ENCODE measurements at places on chromosomes 1 and 21.

DNA sequence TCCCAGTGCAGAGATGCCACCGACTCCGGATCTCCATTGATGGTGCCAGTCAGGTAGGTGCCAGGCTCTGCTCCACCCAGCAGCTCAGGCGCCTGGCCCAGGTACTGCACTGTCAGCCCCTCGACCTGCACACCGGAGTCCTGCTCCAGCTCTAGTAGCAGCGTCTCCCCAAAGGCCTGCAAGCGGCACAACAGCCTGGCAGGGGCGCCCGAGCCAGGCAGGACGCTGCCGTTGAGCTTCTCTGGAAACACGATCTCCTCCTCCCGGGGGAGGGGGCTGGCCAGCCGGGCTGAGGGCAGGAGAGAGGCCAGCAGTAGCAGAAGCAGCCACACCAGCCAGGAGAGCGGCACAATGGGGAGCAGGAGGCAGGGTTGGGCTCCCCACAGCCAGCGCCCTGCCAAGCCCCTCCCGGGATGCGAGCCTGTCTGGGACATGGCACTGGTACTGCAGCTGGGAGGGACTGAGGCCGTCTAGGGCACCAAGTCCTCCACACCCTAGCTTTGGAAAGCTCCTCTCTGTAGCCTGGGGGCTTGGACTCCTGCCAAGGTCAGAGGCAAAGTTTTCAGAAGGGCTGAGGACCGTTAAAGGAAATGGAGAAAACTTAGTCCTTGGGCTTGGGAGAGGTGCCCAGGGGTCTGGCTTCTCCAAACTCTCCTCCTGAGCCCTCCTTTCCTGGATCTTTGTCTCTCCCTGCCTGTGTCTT, 509 bp downstream of the ADAMTS4 start:
- no peak for DNase-seq

DNA sequence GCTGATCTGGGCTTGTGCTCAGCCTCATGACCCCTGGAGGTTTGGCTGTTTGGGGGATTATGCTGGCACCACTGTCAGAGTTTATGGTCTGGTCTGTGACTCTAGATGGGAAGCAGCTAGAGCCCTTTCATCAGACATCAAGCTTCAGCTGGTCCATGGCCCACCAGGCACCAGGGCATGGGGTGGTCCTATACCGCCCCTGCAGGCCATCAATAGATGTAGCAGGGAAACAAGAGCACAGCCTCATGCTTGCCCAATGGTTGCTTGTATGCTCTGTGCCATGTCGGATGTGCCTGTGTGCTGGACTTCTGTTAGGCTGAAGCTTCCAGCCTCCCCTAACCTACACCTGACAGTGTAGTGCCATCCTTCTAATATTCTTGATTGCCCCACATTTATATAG, 71.1 kb upstream of the CD34 start:
- DNase-seq = no peak

DNA sequence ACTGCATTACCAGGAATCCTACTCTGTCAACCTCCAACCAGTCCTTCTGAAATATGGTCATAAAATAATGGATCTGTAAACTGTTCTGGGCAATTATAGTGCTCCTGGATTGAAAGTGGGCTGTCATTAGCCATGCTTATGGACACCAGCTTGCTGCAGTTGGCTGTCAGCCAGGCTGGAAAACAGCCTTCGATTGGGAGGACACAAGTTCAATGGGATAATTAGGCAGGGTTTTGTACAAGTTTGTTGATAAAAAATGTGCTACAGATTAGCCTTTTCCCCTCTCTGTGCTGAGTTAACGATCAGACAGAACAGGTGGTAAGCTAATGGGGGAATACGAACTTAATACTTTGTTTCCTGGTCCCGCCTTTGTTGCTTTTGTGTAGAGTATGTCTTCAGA, 413.9 kb downstream of the DUSP10 start:
- DNase-seq = no peak

GRCh38 chr1:6292102-6292501, 31.2 kb upstream of the GPR153 start:
- DNase-seq = no peak

DNA sequence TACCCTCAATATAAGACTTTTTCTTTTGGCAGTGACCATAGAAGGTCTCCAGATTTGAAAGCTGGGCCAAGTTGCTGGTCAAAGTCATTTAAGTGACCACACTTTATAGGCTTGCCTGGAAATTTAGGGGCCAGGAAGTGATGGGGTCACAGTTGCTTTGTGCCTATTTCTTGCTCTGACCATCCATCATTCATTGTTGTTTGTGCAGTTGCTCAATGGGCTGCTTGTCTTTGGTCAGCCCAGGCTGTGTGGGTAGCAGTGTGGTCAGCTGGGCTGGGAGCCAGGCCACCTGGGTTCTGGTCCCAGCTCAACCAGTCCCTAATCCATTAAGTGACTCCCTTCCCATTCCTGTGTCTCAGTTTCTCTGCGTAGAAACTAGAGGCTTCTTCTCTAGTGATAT, 2.1 kb upstream of the OTUD7B start:
- DNase-seq = no peak

DNA sequence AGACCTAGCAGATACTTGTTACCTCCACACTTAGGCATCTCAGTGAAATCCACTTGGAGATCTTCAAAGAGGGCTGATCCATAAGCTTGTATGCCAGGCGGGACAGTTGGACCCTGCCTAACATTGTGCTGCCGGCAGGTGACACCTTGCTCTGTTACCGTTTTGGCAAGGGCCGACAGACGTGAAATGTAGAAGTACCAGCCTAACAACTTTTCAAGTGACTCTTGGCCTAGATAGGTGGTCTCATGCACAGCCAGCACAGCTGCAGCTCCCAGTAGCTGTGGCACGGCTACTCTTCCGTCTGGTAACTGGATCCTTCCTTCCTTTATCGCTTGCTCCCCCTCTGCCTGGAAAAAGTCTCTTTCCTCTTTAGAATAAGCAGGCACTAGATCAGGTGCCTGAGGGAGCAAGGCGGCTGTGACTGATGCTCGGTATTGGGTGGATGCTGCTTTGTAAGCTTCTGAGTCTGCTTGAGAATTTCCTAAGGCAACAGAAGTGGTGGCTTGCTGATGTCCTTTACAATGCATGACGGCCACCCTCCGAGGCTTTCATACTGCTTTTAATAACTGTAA, 713.5 kb downstream of the AMY1C start:
- no peak for DNase-seq

DNA sequence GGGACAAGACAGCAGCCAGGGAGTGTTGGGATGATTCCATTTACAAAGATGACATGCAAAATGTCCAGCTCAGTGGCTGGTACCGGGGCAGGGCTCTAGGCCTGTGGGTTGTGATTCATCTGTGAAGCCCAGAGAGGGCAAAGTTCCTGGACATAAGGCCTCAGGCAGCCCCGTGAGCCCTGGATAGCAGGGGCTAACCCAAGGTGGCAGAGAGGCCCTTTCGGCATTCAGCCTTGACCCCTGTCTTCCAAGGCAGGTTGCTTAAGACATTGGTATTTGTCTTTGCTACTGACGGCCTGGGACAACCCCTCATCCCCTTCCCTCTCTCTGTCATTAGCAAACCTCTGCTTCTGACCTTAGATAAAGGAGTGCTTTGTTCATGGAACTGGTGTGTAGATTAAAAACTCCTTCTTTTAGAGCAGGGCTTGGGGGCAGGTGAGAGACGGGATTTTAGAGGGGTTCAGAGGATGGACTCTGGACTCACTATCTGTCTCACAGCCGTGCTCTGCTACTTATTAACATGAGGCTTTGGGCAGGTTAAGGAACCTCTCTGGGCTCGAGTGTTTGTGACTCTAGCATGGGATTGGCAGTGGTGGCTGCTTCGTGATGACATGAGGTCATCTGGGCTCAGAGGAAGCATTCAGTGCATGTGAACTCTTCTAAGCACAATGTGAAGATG, 36.3 kb downstream of the TMEM51 start:
- DNase-seq = no peak

GRCh38 chr1:175632667-175633066, 110.7 kb downstream of the TNR start:
- DNase-seq = no peak

- DNase-seq = no peak
These were observed 12.3 kb upstream of the LRRC8C start for GRCh38 chr1:89620664-89621063.

DNA sequence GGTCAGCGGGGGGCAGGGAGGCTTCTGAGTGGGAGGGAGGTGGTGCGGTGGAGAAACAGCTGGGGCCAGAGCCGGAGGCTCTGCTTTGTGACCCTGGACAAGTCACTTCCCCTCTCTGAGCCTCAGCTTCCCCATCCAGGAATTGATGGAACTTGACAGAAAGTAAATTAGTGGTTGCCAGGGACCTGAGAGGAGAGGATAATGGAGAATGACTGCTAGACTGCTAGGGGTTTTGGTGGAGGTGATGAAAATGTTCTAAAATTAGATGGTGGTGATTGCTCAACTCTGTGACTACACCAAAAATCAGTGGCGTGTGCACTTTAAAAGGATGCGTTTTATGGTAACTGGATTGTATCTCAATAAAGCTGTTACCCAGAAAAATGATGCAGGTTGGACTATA, 100.9 kb downstream of the ARHGEF10L start:
- DNase-seq = no peak

GRCh38 chr1:62746086-62746808, 37.7 kb upstream of the ATG4C start:
- no peak for DNase-seq

GRCh38 chr1:230694991-230695390, 18.9 kb downstream of the AGT start:
- DNase-seq = no peak

DNA sequence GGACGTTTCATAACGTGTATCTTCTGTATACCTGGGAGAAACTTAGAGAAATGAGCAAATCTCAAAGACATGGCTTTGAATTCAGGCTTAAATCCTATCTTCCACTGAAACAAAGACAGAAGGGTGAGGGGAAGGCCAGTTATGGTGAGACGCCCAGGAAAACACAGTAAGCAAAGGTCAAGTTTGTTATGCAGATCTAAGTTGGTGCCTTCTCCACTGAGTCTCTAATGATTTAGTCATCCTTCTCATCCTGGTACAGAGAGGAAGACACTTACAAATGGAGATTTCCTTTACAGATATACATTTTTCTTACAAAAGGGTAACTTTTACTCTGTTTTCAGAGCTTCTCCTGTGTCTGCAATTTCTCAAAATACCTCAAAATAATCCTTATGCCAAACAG, 64.4 kb downstream of the MAP3K7CL start:
- no peak for DNase-seq

GRCh38 chr1:241553886-241554592, 21.9 kb downstream of the KMO start:
- DNase-seq = no peak

DNA sequence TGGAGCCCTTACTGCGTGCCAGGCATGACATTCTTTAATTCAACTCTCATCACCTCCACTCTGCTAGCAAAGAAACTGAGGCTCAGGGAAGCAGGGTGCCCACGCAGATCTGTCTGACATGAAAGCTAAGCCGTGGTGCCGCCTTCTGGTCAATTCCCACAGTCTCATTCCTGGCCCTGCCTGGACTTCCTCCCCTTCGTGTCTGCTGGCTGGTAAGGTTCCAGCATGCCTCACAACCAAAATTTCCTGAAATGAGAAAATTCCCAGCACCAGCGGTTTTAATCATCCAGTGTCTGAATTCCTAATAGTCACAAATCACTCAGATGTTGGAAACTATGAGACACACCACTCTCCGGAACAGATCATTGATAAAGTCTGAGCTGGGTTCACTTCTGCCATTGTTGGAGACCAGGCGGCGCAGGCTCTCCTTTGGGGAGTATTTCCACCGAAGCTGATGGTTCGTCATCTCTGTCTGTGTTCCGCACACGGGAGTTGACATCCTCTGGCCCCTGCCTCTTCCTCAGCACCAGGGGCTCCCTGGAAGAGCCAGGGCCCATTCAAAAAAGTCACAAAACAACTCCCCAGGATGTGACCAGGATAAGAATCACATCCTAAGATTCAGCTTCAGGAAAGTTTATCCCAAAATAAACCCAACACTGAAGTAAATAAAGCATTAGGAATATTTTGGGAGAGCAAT, 167.7 kb downstream of the PLPP3 start:
- DNase-seq = no peak

DNA sequence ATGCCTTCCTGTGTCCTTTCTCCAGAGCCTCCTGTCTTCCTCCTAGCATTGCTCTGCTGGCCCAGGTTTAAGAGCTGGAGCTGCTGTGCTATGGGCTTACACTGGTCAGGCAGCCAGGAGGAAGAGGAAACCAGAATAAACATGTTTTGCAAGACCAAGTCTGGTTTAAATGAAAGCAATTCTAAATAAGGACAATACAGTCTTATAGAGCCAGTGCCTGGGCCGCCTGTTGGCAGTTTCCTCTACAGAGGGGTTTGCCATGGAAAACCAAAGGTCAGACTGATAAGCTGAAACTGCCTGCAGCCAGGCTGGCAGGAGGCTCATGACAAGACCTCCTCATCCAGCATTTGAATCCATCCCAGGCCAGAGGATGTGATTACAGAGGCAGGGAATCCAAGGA, 92.9 kb upstream of the FGGY start:
- no peak for DNase-seq

DNA sequence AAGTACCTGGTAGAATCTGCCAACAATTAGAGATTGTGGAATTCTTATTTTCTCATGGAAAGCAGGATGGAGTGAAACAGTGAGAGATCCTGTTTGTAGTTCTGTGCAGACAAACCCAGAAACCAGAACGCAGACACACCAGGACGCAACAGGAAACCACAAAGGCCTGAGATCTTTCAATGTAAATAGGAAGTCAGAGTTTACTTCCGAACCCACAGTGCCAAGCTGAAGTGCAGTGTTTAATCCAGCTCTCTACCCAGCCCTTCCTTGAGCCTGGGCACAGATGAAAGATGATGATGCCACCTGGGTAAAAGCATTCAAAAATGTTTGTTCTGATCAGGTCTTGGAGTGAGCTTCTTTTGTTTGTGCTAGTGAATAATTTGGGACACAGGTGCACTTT, 244.2 kb upstream of the HOOK1 start:
- DNase-seq = no peak

DNA sequence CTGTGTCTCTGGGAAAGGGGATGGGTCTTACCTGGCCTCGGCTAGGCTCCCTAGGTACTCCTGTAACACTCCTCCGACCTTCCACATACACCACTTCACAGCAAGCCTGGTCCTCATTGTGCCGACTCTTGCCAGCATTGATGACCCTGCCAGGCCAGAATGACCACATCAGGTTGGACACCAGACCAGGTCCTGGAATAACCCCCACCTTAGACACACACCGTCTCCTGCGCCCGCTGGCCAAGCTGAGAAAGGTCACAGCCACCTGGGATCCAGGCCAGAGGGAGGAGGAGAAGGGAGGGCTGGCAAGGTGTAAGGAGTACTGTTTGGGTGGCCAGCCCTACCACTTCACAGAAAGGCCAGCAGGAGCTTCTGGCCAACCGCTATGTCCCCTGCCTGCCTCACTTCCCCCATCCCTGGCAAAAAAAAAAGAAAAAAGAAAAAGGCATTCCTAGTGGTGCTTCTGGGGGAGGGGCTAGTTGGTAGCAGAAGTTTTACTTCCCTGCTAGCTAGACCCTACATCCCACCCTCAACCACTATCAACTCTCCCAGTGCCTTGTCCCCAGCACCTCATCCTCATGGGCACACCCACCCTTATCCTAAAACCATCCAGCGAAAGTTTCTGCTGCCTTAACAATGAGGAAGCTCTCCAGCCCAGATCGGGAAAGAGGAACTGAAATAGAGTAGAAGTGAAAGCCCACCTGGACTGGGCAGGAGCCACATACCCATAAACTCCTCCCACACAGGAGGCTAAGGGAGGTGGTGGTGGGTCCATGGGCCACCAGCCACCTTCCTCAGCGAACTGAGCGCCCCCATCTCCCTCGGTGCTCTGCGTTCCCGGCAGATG, 1.4 kb downstream of the PPM1J start:
- DNase-seq = no peak

Data from stimulated activated CD8-positive, alpha-beta memory T cell treated with anti-CD3 and anti-CD28 coated beads, Interleukin-15, amount 100 ng/mL, for 4 hours (primary cell).